ENCODE measurements at places on chromosomes 2 and 18.
A peak's percentile ranks its signal among the peaks of the same experiment; 100 is the strongest.

- no peak for DNase-seq
These were observed 27.6 kb downstream of the FEZ2 start for GRCh38 chr2:36570416-36570815.

DNA sequence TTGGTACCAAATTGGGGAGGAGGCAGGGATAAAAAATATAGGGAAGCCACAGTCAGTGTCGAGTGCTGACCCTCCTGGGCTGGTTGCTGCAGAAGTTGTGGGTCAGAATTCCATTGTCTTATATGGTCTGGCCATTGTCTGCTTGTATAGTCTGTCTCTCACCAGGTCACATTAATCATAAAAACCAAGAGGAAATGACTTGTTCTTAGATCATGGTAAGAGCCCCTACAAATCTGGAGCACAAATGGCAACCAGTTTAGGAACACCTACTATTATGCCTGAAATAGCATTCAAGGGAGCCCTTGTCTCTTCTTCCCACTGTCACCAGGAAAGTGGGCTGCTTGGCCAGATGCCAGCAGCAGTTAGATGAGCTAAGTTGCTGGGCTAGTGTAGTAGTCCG lies 119.7 kb upstream of the RMP24 start:
- no peak for DNase-seq

GRCh38 chr2:96025194-96025492 lies 9.6 kb downstream of the GPAT2 start:
- DNase-seq, result no peak

DNA sequence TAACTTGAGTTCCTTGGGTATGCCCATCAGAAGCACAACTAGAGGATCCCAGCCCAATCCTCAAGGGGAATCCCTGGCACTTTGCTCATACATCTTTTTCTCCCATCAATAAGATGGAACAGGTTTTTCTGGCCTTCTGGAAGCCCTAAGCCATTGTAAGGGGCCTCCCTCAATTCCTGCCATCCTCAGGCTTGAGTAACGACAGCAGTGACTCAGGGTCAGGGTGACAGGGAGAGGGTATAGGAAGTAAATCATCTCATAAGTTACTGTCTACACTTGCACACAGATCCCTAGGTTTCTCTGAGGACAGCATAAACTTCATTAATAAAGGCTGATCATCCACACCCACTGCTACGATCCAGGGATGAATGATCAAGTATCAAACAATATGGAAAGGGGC lies 35.0 kb downstream of the AMER3 start:
- DNase-seq, result no peak

GRCh38 chr2:69932596-69932922 lies 17.6 kb downstream of the MXD1 start:
- no peak for DNase-seq

DNA sequence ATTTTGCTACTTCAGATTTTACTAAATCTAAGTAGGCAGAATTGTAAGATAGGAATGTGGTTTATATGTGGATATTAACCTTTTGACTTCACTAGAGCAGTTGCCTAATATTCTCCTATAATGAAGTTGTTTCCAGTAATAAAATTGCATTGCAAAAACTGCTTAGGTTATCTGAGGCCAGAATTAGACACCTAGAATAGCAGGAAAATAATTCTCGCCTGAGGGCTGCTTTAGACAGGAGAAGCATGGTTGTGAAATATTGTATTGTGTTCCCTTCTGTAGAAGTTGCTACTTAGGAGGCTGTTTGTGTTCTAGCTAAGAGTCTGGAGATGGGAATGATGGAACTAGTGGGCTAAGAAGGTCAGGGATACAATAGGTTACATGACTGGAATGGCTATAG lies 146.3 kb downstream of the PLCL1 start:
- no peak for DNase-seq

DNA sequence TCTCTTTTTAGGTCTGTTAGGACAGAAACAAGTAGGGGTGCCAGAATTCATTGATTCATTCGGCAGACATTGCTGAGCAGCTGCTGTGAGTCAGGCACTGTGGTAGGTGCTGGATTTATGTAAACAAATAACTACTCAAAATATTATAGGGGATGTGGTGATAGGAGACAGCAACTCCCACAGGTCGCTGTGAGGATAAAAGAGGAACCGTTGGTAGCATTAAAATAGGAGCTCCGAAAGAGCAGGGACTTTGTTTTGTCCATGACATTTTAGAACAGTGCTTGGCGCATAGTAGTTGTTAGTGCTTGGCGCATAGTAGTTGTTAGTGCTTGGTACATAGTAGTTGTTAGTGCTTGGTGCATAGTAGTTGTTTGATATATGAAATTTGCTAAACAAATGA lies 29.2 kb downstream of the ATP6V1C2 start:
- no peak for DNase-seq

- no peak for DNase-seq
These were observed 22.0 kb upstream of the KCNF1 start for GRCh38 chr2:10889651-10890215.

- no peak for DNase-seq
These were observed 1.1 kb downstream of the HPCAL1 start for GRCh38 chr2:10303694-10304378.

GRCh38 chr2:195535911-195536522 lies 121.0 kb upstream of the SLC39A10 start:
- DNase-seq, result peak; percentile 42

DNA sequence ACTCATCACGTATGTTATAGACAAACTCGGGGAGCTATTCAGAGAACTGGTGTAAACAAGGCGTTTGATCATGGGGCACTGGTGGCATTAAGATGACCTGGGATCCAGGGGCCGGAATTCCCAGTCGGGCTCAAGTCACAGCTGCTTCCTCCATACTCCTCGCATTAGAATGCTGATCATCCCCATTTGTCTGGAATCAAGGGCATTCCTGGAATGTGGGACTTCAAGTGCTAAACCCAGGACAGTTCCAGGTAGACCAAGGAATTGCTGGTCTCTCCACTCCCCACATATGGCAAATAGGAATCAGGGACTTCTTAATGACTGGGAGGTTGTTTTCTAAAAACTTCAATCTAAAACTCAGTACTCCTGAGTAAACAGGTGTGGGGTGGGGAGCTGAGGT lies 355.7 kb upstream of the RAB6C start:
- no peak for DNase-seq

DNA sequence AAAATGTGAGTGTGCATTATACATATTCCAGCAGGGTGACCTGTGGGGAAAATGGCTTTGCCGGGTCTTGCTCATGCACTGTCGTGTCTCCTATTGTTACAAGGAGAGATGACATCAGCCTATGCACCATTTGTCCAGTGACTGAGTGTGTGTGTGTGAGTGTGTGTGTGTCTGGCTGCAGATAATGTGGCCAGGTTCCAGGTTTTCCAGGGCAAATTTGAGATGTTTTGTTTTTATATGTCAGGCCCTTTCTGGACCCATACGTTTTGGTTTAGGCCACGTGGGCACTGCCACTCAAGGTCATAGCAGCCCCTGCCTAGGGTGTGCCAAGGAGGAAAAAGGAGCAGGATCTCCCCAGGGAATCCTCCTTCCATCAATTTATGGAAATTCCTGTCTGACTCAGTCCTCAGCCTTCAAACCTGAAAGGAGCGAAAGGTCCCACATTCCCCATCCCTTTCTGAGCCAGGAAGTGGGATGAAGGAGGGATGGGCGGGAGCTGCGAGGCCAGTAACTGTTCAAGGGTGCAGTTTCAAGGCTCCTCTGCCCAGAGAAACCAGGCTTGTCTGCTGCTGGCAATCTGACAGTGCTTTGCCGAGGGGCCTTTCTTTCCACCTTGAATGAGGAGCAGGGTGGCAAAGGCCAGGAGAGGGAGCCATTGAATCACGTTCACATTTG lies 93.0 kb upstream of the SMAD2 start:
- no peak for DNase-seq

DNA sequence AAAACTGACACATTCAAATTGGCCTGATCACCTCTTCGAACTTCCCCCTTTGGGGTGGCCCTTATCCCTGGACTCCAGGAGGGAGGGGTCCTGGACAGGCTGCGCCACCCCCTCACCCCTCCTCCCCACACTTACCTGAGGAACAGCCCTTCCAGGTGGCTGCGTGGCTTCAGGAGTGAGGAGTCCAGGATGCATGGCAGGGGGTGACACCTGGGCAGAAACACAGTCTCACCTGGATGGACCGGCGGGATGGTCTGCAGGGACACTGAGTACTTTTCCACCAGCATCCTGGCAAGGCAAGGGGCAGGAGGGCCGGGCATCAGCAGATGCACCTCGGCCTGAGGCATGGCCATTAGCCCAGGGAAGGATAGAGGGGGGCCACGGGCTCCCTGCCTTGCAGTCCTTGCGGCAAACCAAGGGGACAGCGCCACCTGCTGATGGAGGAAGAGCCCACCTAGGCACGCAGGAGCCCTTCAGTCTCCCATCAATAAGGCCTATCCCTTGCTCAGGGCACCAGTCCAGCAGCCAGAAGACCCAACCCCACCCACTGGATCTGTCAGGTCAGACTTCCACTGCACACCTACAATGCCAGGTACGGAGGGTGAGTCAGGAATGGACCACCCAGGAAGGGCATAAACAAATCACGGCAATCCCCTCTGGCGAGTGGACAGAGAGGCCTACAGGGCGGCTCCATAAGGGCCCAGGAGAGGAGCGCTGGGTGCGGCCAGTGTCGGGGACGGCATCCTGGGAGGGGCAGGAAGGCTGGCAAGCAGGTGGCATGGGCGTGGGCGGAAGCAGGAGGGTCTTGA lies 26.0 kb downstream of the FAM178B start:
- DNase-seq, result peak; percentile 57

DNA sequence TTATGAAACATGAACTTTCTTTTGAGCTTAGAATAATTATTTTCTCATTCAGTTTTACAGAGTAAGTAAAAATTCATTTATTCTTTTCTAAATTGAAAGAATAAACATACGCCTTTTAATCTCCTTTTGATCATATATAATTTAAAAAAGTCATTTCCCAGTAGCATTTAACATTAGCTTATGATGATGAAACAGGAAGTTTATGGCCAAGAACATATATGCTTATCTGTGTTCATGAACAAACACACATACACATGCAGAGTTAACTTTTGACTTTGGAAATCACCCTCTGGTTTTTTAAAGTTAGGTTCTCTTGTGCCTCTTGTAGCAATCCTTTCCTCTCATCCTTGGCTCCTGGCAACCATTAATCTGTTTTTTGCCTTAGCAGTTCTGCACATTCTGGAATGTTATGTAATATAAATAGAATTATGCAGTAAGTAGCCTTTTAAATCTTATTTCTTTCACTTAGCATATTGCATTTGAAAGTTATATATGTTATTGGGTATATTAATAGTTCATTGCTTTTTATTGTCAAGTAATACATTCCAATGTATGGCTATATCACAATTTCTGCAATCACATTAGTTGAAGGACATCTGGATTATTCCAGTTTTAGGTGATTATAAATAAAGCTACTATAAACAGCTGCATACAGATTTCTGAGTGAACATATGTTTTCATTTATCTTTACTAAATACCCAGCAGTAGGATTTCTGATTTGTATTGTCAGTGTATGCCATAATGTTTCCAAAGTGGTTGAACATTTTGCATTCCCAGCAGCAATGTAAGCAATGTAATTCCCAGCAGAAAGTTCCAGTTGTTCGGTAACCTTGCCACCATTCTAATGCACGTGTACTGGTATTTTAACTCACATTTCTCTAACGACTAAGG lies 210.3 kb downstream of the ZRANB3 start:
- no peak for DNase-seq

GRCh38 chr2:9423922-9424272 lies 443 bp downstream of the CPSF3 start:
- peak; percentile 6 for DNase-seq

- DNase-seq, result no peak
These were observed 3.5 kb upstream of the FN1 start for GRCh38 chr2:215439404-215439803.

DNA sequence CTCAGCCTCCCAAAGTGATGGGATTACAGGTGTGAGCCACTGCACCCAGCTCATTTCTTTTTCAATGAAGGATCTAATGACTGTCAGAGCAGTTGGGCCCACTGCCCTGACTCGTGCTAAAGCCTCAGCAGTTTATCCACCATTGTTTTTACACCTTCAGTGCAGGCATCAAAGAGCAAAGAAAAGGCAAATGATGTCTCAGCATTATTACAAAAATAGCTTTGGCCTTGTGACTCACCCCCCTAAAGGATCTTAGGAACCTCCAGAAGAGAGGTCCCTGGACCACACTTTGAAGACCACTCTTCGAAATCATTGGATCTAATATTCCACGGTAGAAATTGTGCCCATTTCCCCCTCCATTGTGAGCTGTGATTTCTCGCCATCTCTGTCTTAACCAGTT lies 21.3 kb downstream of the MLPH start:
- DNase-seq, result no peak

DNA sequence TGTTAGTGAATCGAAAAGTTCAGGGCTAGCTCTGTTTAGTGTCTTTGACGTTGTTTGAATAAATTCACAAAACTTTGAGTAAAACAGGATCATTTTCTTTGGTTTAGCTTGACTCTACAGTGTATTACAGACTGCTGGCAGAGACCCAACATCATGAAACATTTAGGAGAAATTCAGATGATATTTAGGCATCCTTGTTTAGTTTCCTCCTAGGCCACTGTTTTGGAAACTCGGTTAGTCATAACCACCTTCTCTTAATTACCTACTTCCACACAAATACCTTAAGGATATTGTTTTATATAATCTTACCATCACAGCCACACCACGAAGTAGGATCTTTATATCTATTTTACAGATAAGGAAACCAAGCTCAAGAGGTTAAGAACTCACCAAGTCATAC lies 7.8 kb downstream of the LIMS1 start:
- DNase-seq, result no peak

DNA sequence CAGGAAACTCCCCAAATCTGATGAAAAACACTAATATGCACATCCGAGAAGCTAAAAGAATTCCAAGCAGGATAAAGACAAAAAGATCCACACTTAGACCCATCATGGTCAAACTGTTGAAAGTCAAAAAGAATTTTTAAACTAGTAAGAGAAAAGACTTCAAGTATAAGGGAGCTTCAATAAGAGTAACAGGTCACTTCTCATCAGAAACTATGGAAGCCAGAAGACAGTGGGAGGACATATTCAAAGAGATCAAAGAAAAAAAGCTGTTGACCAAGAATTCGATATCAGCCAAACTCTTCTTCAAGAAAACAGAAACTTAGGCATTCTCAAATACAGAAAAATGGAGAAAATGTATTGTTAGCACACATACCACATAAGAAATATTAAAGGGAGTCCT lies 50.4 kb downstream of the ZC3H8 start:
- DNase-seq, result no peak

DNA sequence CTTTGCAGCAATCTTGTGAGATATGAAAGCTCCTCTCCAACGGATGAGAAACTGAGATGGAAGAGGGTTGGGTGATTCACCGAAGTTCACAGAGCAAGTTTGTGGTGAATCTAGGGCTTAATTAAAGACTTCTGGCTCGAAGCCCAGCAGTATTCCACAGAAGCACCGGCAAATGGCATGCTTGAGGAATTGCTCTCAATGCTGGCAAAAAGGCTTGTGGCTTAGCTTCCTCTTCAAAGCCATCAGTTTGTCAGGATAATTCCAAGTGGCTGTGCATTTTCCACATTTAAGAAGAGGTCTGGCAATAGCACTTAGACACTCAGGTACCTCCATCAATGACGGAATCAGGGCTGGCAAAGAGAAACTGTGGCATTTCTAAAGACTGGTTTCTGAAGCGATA lies 98.7 kb upstream of the SLC66A3 start:
- no peak for DNase-seq

- no peak for DNase-seq
These were observed 1.4 kb upstream of the SP5 start for GRCh38 chr2:170713543-170714380.

GRCh38 chr2:7132753-7133152 lies 215.5 kb downstream of the RNF144A start:
- no peak for DNase-seq

- no peak for DNase-seq
These were observed 68.9 kb downstream of the ZNF521 start for GRCh38 chr18:25282896-25283703.

Data from stimulated activated CD8-positive, alpha-beta memory T cell treated with anti-CD3 and anti-CD28 coated beads, Interleukin-12 subunit alpha, Interleukin-12 subunit beta, amount 100 ng/mL, for 4 hours (primary cell).